Left kidney (tissue), 8 donors: ENCODE measurements at places on chromosomes 6 and 20. TPM values are rescaled to one million over a fixed set of nuclear protein-coding genes. Genes with fewer than 3 reads are reported as not detected.
A peak's percentile ranks its signal among the peaks of the same experiment; 100 is the strongest.

Gene ARMH2
- not detected for polyA plus RNA-seq

Gene ESR1
- polyA plus RNA-seq, result 2.1 TPM

Gene PLEKHG1
- polyA plus RNA-seq, result 40.4 TPM

Gene DUSP15
- polyA plus RNA-seq, result 16.0 TPM

Gene SEMG1
- not detected for polyA plus RNA-seq

Gene OR2B3
- polyA plus RNA-seq, result not detected

Gene NKAIN2
- 20.6 TPM for polyA plus RNA-seq

Gene KIAA1586
- 27.0 TPM for polyA plus RNA-seq

GRCh38 chr20:50099113-50099512, 13.8 kb downstream of the UBE2V1 start:
- DNase-seq, result no peak

- no peak for DNase-seq
These were observed 52.0 kb downstream of the FRK start for GRCh38 chr6:116008470-116009243.

DNA sequence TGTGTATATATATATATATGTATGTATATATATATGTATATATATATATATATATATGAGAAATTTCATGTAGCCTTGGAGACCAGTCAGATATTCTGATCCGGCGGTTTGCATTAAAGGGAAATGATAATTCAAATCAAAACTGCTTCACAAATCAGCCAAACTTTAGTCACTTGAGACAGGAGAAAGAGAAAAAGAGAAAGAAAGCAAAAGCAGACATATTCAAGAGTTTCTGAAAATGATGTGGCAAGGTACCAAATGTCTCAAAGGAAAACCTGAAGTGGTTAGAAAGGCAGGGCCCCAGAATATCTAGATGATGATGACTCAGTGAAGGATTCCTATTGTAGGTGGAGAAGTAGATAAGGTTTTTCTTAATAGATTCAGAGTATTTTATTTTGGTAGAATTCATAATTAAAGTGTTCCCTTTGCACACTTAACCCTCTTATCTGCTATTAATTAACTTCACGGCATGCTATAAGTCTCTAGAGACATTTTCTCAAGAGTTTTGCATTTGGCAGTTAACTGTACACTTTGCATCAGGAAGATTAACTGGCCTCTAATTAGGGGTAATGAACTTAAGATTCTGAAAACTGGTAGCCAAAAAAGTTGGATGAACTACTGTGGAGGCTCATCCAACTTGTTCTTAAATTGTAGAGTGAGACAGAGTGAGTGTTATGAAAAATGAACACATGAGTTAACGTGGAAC, 50.1 kb upstream of the ASF1A start:
- no peak for DNase-seq

DNA sequence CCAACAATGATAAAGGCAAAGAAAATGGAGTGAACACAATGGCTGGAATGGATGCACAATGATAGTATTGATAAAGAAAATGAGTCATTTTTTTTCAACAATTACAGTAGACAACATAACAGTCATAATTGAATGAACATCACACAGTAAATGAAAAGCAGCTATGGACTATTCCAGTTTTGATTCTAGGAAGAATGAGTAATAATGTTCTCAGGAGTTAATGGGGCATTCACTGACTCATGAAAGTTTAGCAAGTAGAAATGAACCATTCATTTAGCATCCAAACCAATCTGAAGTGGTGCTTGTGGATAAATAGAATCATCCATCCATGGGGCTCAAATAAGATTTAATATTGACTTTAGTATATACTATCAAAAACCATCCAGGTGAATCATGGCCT, 1029.5 kb upstream of the GJE1 start:
- DNase-seq, result no peak

DNA sequence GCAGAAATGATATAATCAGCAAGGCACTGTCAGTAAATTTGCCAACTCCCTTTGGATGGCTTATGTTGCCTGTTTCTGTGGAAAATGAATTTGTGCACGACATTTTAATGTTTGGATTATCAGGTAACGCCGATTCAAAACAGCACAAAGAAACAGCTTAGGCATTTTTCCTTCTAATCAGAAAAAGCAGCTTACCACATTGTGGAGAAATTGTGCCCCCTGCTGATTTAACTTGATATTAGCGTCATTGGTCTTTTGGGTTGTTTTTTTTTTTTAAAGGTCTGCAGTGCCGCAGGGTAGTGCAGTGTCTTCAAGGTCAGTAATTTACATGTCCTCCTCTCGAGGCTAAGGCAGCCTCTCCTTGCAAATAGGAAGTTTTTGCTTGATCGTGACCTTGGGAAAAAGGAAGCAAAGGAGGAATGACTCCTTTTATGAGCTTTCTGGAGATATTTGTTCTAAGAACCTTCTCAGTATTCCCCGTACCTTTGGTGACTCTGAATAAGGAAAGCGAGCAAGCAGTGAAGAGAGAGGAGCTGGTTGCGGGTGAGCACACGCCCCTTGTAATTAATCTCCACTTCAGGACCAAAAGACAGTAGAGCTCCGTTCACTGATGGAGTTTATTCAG, 79.1 kb downstream of the ELOVL4 start:
- DNase-seq, result peak; percentile 90
